NCI-H460 (cell line): ENCODE measurements at places on chromosomes 3 and 15. TPM values are rescaled to one million over a fixed set of nuclear protein-coding genes. Genes with fewer than 3 reads are reported as not detected.

The COLQ gene
- total RNA-seq: not detected in 2 replicates

The TTLL13 gene
- 0.10 and 0.43 TPM in 2 replicates for total RNA-seq

The CCDC54 gene
- total RNA-seq: not detected in 2 replicates

The GCSAM gene
- total RNA-seq: not detected in 2 replicates

The LMOD3 gene
- total RNA-seq: 0.84 and 1.1 TPM in 2 replicates

The KCNAB1 gene
- not detected in 2 replicates for total RNA-seq

The LRRC15 gene
- total RNA-seq: not detected in 2 replicates

The PRR20G gene
- not detected in 2 replicates for total RNA-seq
